Fibroblast of skin of right biceps (primary cell): ENCODE measurements at places on chromosomes 7 and 10.

DNA sequence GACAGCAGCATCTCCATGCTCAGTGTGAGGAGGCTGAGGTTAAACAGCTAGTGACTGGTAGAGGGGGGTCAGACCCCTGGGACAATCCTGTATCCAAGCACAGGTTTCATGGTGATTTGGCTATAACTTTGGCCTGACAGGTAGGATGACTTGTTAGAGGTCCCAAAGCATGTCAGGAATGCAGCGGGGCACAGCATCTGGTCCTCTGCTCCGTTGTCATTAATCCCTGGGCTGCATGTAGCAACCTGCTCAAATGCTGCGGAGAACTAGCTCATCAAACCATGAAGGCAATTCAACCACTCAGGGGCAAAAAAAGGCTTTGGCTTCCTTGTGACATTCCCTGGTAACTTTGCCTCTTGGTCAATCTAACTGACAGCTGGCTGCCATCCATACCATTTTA is 26.8 kb downstream of the WNT2 start:
- no peak for DNase-seq

DNA sequence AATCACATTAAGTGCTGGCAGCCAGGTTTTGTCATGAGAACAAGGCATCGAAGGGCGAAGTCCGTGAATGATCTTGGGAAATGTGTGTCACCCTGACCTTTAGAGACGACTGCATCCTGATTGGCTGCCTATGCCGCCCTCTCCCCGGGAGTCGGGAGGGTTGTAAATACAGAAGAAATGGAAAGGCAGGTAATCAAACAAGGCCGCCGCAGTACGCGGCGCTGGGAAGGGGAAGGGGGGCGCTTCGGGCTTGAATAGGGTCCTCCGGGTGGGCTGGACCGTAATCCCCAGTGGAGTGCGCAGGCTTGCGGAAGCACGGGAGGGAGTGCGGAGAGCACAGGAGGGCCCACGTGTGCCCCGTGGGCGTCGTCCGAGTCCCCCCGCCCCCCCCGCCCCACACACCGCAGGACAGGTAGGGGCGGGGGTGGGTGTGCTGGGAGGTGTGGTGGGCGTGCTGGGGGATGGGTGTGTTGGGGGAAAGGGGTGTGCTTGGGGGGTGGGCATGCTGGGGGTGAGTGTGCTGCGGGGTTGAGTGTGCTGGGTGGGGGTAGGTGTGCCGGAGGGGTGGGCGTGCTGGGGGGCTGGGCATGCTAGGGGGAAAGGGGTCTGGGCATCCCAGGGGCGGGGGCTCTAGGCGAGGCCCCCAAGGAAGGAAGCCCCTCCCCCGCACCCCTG is 169.4 kb downstream of the ARHGAP12 start:
- peak; percentile 47 for DNase-seq

GRCh38 chr7:137403353-137403695 is 59.8 kb upstream of the PTN start:
- DNase-seq, result no peak

GRCh38 chr10:29304995-29305335 is 16.1 kb downstream of the LYZL1 start:
- no peak for DNase-seq

- no peak for DNase-seq
These were observed 45.7 kb downstream of the TOMM7 start for GRCh38 chr7:22776964-22777363.

GRCh38 chr7:30475580-30475979 is 3.0 kb downstream of the NOD1 start:
- no peak for DNase-seq

- DNase-seq, result no peak
These were observed 41.3 kb upstream of the ATXN7L1 start for GRCh38 chr7:105917659-105918058.

DNA sequence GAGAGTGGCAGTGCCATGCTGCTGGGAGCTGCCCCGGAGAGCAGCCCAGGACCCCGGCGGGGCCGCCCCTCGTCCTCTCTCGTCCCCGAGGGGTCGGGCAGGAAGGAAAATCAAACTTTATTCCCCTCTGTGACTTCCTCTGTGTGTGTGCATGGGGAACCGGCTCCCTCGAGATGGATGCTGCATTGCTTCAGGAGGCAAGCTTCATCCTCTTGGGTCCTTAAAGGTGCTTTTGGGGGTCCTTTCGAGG is 726 bp downstream of the MCU start:
- DNase-seq, result peak; percentile 12

DNA sequence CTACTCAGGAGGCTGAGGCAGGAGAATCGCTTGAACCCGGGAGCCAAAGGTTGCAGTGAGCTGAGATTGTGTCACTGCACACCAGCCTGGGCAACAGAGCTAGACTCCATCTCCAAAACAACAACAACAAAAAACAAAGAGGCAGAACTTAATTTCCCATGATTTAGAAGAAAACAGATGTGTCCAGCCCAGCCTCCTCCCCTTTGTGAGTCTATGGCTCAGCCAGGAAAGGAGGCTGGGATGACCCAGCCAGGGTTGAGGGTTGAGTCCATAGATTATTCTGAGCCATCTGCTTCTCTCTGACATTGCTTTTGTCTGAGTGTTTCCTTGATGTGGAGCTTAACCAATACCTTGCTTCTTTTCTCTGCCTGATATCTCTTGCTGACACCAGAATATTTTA is 994.1 kb downstream of the TYW1 start:
- no peak for DNase-seq

DNA sequence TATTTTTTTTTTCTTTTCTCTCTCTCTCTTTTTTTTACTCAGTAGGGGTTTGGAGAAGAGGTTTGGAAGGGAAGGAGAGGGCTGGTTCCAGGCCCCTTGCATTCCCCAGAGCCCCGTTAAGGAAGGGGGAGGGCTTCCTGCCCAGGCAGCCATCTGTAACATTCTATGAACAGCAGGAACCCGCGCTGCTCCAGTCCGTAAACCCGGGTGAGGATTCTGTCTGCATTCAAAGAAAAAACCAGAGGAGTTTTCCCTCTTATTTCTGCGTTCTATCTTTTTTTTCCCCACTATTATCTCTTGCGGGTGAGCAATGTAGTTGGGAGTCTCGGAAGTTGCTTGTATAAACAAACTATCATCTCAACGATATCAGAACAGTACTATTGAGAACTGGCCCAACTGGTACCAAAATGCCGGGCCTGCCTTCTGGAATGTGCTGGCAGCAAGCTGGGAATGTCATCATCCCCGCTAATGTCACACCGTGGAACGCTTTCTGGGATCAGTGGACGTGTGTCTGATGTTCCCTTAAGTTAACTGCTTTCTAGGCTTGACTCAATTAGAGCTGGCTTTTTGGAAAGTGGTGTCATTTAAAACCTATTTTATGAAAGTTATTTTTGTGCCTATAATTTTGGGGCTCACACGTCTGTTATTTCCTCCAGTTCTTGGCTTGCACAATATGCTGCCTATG is 153.1 kb upstream of the MEOX2 start:
- peak; percentile 68 for DNase-seq

- peak; percentile 71 for DNase-seq
These were observed 17.3 kb upstream of the NRBF2 start for GRCh38 chr10:63115732-63116383.

- DNase-seq, result peak; percentile 13
These were observed 37.1 kb downstream of the COL26A1 start for GRCh38 chr7:101399759-101400158.

DNA sequence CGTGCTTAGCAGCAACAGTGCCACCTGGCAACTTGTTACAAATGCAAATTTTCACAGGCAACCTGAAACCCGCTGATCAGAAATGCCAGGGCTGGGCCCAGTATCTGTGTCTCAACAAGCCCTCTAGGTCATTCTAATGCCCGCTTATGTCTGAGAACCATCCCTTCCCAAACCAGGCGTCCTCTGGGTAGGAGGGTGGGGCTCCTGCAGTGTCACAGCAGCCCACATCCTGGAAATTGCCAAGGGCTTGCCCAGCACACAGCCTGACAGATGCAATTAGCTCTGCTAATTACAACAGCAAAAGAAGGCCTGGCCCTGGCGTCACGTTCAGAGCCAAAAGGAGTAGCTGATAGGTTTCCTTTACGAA is 15.9 kb downstream of the ITPRIP start:
- no peak for DNase-seq

DNA sequence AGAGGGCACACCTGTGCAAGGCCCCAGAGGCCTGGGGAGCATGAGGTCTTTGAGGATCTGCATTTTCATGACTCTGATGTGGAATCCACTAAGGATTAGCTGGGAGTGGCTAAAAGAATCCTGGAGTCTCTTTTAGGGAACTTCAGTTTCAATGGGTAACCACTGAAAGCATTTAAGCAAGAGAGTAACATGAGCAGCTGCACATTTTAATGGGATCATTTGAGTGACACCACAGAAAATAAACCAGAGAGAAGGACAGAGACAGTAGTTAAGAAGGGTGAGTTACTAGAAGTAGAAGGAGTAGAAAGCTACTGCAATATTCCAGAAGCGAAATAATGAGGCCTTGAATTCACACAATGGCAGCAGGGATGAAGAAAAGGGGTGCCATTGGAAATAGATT is 5.2 kb downstream of the GOT1 start:
- no peak for DNase-seq

- no peak for DNase-seq
These were observed 222.1 kb upstream of the RHOBTB1 start for GRCh38 chr10:61166065-61166464.

- no peak for DNase-seq
These were observed 63.4 kb upstream of the SRPK2 start for GRCh38 chr7:105452085-105452484.

GRCh38 chr10:102951316-102951715 is 33.2 kb downstream of the CNNM2 start:
- peak; percentile 6 for DNase-seq

DNA sequence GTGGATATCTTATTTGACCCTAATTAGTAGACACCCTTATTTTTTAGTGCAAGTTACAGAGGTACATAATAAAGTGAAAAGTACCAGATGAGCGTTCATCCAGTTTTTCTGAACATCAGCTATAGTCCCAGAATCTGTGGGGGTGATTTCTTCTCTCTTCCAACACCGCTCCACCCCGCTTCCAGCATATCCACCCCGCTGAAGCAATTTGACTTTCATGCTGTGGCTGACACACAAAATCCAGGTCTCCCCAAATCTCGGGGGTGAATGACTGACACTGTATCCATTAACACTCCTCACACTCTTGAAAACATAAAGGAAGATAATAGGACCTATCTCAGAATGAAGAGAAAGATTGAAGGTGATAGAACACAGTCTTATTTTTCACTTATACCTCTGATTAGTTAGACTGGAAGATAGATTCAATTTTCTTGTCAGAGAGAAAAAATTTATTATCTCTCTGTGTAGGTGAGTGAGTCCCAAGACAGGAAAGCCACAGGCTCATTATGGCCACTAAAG is 143.4 kb downstream of the ANLN start:
- no peak for DNase-seq

DNA sequence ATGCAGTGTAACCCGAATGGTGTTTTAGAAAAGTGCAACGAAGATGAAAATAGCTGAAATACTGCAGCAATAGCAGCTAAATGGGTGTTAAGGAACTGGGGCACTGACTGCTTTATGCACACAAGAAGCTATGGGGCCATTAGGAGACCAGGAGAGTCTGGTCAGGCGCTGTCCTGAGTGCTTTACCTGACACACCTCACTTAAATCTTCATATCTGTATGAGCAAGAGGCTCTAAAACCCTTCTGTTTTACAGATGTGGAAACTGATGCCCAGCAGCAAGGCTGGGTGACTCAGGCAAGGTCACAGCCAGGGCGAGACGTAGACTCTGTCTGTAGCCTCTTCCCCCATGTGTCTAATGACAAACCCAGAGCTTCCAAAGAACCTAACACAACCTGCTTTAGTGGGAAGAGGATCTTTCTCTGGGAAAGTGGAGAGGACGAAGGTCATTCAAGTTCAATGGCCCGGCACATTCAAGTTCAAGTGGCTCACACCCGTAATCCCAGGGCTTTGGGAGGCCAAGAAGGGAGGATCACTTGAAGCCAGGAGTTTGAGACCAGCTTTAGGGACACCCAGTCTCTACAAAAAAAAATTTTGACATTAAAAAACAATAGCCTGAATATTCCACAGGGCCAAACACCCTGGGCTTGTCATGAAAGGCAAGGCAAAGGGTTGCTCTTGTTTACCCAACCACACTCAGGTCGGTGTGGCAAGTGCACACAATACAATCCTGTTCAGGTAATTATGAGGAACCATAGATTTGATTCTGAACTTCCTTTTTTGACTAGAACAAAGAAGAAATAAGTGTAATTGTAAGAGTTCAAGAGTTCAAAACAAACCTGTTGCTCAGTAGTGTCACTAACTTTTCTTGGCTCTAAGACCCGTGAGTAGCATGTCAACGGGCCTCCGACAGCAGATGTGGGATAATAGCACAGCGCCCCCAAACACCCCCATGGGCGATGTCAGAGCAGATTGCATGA is 53.7 kb upstream of the KLF6 start:
- peak; percentile 33 for DNase-seq

DNA sequence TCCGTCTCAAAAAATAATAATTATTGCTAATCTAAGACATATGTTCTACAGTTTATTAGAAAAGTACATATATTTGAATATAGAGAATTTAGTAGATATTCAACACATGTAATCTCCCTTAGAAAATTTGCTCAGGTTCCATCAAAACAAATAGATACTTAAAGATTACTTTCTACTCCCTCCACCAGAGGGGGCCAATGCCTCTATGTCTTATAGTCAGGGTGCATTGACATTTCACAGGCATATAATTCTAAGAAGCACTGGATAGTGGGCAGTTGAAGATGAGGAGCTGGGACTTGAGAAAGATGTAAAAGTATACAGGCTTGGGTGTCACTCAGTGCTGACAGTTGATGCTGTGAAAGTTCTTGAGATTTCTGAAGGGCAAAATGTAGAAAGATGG is 301.6 kb upstream of the HPS1 start:
- DNase-seq, result peak; percentile 25
